ENCODE measurements at places on chromosomes 16 and 17.
A peak's percentile ranks its signal among the peaks of the same experiment; 100 is the strongest.

- DNase-seq: no peak
Observed at GRCh38 chr17:33451221-33451620, 158.1 kb upstream of the ASIC2 start.

GRCh38 chr17:28758411-28759121 is 14.8 kb downstream of the TRAF4 start:
- no peak for DNase-seq

DNA sequence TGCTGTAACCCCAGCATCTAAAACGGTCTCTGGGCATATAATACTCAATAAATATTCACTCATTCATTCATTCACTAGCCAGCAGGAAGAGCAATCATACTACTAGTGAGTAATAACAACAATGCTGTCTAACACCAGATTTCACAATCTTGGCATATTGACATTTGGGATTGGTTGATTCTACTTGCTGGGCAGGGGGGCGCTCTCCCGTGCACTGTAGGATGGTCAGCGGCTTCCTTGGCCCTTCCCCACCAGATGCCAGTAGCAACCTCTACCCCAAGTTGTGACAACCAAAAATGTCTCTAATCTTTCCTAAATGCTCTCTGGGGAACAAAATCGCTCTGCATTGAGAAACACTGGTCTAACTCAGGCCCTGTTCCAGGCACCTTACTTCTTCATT is 20.7 kb downstream of the WFDC1 start:
- DNase-seq: no peak

- DNase-seq: no peak
Observed at GRCh38 chr16:80151722-80152111, 389.1 kb upstream of the DYNLRB2 start.

DNA sequence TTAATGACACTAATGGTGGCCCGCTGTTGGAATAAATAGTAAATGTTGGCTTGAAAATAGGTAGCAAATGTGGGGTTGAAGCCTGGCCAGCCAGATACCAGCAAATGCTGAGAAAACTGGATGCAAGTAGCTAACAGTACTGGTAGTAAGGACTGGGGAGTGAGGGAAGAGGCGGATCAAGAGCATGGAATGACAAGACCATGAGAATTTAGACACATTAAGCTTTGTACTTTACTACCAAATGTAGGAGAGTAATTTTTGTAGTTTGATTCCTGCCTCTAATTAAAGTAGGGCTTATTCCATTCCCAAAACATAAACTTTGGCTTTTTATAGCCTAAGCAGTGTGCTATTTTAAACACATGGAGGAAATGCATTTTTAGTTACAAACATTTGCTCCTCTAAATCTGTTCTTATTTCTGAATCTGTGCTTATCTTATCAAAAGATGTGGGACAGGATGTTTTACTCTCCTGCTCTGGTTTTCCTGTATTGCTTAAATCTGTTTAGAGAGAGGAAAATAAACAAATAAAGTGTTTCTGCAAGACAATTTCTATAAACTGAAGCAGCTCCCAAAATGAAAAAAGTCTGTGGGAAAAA is 44.1 kb downstream of the CFDP1 start:
- DNase-seq: no peak

DNA sequence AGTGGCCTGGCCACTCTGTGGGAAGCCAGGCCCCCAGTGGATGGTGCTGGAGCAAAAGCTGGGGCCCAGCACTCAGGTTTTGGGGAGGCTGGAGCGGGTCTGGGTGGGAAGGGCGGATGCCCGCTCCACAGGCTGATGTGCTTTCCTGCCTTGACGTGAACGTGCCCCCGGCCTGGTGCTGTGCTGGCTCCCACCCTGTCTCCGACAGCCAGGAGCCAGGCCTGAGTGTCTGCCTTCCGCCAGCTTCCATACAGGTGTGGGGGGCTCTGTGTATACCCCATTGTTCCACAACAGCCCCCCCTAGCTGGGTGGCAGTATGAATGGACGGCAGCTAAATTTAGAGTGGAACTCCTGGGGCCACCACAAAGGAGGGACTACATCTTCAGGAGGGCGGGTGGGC is 20.0 kb downstream of the HIC1 start:
- no peak for DNase-seq

- DNase-seq: no peak
Observed at GRCh38 chr16:2985462-2985861, 5.2 kb upstream of the PKMYT1 start.

DNA sequence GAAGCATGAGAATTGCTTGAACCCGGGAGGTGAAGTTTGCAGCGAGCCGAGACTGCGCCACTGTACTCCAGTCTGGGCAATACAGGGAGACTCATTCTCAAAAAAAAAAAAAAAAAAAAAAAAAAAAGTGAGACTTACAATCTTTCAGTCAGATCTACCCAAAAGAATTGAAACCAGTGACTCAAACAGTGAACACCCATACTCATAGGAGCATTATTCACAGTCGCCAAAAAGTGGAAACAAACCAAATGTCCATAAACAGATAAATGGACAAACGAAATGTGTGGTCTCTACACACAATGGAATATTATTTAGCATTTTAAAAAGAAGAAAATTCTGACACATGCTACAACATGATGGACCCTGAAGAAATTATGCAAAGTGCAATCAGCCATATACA is 9.1 kb upstream of the SCNN1B start:
- DNase-seq: no peak

- no peak for DNase-seq
Observed at GRCh38 chr16:74249254-74249653, 47.4 kb upstream of the PSMD7 start.

GRCh38 chr17:43219746-43220380 is 8.2 kb downstream of the TMEM106A start:
- no peak for DNase-seq

GRCh38 chr17:79933863-79934652 is 94.8 kb upstream of the CBX4 start:
- DNase-seq: no peak

DNA sequence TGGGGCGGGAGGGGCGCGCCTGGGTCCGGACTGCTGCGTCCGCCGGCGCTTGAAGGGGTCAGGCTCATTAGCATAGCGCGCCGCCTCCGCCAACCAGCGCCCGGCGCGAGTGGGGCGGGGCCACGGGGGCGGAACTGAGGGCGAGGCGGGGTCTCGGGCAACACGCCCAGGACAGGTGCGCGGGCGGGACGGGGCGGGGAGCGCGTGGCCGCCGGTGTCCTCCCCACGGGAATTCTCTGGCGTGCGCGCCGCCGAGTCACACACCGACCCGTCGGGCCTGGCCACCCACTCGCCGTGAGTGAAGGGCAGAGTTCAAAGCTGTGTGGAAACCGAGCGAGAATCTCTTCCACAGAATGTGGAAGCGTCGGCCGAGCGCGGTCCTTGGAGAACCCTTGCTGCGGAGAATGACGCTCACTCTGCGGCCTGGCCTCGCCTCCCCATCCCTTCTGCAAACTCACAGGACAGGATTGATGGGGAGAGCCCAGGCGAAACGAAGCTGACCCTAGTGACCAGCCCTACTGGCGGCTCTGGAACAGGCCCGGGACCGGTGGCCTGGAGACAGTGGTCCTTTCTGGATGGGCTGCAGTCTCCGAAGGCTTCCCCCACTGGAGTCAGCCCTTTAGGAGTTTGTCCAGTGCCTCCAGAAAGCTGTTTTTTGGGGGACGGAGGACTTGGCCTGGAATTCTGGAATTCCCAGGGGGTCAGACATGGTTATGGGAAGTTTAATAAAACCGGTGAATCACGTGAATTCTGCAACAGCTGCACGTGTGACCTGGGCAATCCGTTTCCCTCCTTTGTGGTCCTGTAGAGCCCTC is at the start of gene SNAI3:
TSS of gene SNAI3 (minus strand) at position 69 of the 815 bp plus-strand sequence. CDS start 101 bp downstream, outside the sequence.
- peak; percentile 93 for DNase-seq

DNA sequence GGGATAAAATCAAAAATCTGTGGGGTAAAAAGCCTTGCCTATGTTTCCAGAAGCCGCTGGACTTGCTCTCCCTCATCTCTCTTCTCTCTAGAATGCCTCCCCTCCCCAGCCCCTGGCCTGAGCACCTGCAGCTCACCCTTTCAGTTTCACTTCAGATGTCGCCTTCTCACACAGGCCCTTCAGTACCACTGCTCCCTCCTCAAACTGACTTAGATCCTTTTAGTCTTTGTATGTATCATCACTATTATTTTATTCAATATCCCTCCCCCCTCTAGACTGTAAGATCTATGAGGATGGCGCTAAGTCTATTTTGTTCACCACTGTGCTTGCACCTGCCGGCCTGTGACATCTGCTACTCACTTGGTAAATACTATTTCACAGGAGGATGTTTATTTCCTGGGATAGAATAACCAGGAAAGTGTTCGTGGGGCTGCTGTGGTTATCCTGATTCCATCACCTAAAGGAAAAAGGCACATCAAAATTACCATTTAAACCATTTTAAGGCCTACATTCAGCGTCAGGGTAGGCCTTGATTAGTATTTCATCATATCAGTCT is 122.3 kb downstream of the MRTFB start:
- no peak for DNase-seq

- no peak for DNase-seq
Observed at GRCh38 chr17:18004345-18004744, 31.7 kb downstream of the DRC3 start.

GRCh38 chr16:87561200-87562105 is 40.9 kb upstream of the JPH3 start:
- DNase-seq: no peak

DNA sequence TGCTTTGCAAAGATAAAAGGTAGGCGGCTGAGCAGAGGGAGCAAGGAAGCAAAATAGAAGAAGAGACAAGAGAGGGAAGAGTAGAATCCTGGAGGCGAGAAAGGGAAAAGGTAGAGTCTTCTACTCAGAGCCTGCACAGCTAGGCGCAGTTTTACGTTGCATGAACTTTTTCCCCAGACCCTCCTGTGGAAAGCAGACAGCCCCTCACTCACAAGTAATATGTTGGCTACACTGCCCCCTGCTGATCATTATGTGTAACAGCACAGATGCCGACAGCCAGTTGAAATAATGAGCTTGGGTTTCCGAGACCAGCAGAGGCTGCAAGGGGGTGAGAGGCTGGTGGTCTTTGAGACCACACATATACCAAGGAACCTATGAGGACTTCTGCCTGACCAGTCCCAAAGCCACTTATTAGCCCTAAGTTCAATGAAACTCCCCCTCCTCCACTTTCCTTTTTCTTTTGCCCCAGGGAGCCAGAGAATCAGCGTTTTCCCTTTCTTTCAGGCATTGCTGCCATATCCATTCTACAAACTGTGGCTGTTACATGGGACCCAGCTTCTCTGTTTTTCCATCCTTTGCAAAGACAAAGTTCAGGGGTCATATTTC is 22.5 kb upstream of the CMTR2 start:
- DNase-seq: peak; percentile 31

GRCh38 chr16:75065521-75066149 is 50.9 kb downstream of the LDHD start:
- no peak for DNase-seq

- DNase-seq: no peak
Observed at GRCh38 chr16:85999778-86000177, 100.8 kb downstream of the IRF8 start.

- DNase-seq: no peak
Observed at GRCh38 chr16:86037999-86038925, 139.3 kb downstream of the IRF8 start.

GRCh38 chr16:71626018-71626857 is at the start of gene MARVELD3:
TSS of gene MARVELD3 (plus strand) at chr16:71626184. CDS start at chr16:71626230, 46 bp downstream.
- peak; percentile 45 for DNase-seq

GRCh38 chr17:47239967-47240651 is 13.5 kb upstream of the ITGB3 start:
- no peak for DNase-seq

DNA sequence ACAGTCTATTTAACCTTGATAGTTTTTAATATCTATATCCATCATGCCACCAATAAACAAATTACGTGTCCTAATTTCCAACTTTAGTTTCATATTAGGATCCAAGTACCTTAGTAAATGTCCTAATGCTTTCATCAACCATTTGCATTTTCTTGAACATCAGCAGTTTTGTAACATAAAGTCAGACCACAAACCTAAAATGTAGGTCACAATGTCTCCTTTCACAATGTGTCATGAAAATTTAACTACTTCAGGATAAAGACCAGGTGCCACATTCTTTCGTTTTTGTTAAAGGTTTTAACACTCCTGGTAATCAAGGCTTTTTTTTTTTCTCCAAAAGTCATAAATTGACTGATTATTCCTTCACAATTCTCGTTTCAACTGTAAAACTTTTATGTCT is 310.7 kb upstream of the PMFBP1 start:
- DNase-seq: no peak

DNA sequence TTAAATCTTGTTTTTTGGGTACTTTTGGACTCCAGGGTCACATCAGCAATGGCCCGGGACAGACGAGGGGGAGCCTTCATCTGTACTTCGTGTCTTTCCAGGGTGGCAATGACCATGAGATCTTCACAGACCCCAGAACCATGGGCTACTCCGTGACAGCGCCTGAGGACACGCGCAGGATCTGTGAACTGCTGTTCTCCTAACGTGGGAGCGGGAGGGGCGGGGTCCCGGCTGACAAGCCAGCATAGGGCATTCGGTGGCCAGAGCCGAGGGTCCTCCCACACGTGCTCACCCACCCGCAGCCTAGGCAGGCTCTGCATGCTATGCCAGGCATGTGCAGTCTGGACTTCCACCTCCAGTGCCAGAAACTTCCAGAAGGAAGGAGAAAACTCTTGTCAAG is 21.2 kb downstream of the CARHSP1 start:
- DNase-seq: no peak

GRCh38 chr17:5078106-5079028 is at the start of gene ZFP3:
TSS of gene ZFP3 (plus strand) at chr17:5078467. CDS start at chr17:5091505, 13,038 bp downstream.
- DNase-seq: peak; percentile 89

DNA sequence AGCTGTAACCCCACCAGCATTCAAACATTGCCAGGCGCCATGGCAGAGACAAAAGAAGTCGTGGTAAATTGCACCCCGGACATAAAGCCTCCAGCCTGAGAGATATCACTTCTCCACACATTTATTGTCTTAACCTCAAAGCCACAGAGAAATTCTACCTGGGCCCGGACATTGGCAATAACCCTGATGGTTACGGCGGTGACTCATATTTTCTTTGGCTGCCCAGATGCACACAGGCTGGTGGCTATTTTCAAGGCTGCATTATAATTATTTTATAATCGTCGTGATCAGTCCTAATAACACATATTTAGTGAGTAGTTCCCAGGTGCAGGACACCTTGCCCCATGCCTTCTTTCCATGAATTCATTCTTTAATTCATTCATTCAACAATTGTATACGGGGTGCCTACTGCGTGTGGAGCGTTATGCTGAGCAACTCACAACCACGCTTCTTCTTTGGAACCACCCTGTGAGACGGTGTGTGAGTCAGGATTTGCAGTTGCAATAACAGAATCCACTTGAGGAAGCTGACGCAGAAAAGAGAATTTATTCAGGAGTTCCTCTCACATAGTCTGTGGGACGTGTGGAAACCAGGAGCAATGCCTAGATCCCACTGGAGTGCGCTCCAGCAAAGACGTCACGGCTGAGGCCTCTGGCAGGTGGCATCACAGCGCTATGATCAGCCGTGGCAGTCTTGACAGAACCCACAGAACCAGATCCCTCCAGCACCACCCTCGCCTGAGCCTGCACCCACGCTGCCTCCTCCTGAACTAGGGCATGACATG is 245.7 kb downstream of the FOXL1 start:
- no peak for DNase-seq

DNA sequence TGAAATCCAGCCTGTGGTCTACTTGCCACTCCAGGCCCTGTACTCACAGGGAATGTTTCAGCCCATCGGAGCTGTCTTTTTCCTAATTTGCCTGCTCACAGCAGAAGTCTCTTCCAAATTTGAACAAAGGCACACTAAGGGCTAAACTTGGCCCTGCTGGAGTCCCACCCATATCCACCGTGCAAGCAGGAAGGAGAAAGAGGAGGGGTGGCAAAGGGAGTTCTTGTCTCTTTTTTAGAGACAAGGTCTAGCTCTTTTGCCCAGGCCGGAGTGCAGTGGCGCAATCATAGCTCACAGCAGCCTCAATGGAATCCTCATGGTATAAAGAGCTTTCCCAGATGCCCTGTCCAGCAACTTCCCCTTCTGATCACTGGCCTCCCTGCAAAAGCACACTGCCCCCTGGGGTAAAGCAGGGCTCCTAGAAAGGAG is 2.7 kb upstream of the PRM1 start:
- DNase-seq: no peak
